NCI-H2081 (cell line): ENCODE measurements at places on chromosomes 12 and 14.
A peak's percentile ranks its signal among the peaks of the same experiment; 100 is the strongest.

- DNase-seq: no peak
Measured at GRCh38 chr14:64440494-64440893, 24.8 kb upstream of the AKAP5 start.

GRCh38 chr12:115511305-115511704 lies 766.2 kb downstream of the MED13L start:
- no peak for DNase-seq

- DNase-seq: no peak
Measured at GRCh38 chr12:14903386-14904098, 17.9 kb upstream of the MGP start.

DNA sequence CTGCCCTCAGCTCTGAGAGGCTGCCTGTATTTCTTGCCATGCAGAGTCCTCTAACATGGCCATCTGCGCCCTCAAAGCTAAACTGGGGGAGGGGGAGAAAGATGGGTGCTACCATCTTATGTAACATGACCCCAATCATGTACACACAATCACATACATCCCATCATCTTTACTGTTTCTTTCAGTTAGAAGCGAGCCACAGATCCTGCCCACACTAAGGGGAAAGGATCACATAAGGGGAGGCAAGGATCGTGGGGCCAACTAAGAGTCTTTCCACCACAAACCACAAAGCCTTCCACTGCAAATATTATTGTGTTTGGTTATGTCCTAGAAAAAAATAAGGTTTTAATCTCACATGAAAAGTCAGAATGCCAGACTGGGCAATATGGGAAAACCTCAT lies 11.8 kb upstream of the AMN1 start:
- DNase-seq: no peak

GRCh38 chr12:82698708-82699564 lies 12.2 kb downstream of the TMTC2 start:
- DNase-seq: no peak

DNA sequence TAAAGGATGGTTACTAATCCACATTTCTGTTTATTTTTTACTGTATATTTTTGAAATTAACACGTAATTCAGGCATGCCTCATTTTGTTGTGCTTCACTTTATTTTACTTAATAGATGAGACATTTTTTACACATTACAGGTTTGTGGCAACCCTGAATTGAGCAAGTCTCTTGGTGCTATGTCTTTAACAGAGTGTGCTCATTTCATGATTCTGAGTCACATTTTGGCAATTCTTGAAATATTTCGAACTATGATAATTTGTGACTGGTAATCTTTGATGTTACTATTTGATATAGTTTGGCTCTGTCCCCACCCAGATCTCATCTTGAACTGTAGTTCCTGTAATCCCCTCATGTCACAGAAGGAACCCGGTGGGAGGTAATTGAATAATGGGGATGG lies 1120.5 kb upstream of the FLRT2 start:
- no peak for DNase-seq

- DNase-seq: no peak
Measured at GRCh38 chr12:129753586-129753985, 150.2 kb downstream of the TMEM132D start.

- no peak for DNase-seq
Measured at GRCh38 chr14:87149583-87150354, 843.2 kb downstream of the GALC start.

- no peak for DNase-seq
Measured at GRCh38 chr12:9252256-9252655, 44.1 kb upstream of the PZP start.

DNA sequence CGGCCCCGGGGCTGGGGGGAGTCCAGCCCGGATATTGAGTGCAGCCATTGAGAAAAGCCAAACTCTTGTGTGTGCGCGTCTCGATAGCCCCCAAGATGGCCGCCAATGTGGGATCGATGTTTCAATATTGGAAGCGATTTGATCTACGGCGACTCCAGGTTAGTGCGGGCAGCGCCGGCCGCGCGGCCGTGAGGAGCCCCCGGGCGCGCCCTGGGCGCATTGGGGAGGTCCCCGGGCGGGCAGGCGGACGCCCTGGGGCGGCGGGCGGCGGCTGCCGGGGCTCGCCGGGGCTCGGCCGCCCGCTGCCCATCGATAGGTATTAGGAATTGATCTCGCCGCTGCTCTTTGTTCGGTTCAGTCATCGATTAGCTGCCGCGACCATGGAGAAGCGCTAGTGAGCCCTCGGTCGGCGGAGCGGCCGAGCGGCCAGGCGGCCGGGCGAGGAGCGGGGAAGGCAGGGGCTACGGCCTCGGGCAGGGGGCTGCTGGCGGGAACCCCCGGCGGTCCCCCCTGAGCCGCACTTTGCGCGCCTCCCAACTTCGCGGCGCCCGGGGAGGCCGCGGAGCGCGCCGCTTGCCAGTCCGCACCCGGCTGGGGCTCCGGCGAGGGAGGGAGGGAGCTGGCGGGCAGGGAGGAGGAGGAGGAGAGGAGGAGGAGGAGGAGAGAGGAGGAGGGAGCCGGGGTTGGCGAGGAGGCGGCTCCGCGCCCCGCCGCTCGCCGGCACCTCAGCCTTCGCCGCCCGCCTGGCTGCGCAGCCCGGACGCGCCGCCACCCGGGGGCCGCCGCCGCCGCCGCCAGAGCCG lies 113.9 kb upstream of the MYL2 start:
- no peak for DNase-seq

DNA sequence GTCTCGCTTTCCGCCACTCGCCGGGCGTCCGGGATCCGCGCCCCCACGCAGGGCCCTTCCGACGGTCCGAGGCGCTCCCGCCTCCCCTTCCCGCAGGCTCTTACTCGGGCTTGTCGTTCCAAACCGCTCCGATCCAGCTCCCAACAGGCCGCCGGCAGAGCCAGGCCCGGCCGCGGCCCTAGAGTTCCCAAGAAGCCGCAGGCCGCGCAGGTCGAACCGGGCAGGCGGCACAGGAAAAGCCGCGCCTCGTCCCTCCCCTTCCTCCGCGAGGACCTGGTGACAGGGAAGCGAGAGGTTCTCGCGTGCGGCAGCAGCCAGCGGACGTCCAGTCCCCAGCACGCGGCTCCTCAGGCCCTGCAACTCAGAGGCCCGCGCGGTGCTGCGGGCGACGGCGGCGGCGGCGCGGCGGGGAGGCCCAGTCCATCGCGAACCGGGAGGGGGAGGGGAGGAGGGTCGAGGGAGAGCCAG lies 272 bp downstream of the HECTD1 start:
- no peak for DNase-seq

GRCh38 chr12:109293106-109293505 lies 16.0 kb downstream of the FOXN4 start:
- no peak for DNase-seq

DNA sequence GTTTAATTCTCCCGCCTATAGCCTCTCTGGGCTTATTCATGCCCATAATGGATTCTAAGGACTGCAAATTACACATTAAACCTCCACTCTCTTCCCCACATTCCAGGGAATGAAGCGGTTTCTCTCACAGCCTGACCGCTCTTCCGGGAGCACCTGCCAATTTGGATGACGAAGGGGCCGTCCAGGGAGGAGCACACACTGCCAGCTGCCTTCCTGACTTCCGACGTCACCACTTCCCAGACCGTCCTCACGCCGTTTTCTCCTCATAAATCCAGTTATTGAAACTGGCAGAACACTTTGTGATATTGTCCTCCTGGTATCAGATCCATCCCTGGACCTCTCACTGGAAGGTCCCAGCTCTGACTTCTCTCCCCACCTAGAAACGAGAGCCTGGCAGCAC lies 87.6 kb downstream of the GCH1 start:
- no peak for DNase-seq

- peak; percentile 67 for DNase-seq
Measured at GRCh38 chr14:69151458-69152180, 1.3 kb downstream of the DCAF5 start.

DNA sequence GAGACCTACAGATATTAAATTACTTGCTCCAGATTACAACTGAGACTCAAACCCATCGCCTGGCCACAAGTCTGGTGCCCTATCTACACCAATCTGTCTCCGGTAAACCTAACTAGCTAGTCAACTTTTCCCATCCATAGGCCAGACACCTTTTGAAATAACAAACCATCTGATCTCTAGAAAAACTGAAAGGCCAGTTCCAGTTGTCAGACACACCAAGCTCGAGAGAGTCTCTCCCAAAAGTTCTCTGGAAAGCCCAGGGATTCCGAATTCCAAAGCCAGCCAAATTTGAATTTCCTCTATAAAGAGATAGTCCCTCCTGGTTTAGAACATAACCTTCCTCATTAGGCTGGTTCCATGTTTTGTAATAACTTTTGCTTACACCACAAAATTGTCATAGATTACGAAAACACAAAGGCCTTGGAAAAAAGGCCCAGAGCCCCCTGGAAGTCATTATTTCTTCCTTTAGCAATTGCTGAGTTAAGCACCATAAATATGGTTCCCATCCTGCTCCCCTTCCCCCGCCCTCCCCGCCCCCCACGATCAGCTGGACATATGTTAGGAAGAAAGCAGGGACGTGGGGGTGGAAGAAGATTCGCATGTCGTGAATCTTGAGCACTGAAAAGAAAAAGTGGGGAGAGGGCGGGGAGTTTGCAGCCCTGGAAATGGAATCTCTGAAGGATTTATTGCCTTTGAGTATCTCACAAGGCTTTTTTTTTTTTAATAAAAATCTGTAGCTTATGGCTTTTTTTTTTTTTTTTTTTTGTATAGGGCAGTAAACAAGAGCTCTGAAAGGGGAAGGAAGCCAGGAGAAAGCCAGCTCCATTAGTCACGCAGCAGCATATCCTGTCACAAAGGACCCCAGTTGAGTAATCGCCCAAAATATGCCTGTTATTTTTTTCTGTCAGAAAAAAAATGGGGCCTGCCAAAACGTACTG lies 110.4 kb downstream of the ZFP36L1 start:
- DNase-seq: peak; percentile 3

DNA sequence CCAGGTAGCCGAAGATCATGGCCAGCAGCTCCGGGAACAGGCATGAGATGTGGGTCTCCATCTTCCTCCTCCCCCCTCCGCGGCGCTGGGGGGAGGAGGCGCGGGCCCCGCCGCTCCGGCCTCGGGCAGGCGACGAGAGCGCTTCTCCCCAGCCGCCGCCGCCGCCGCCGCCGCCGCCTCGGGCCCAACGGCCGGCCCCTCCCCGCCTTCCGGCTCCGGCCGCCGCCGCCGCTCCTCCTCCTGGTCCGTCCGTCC lies 448 bp downstream of the FBXL14 start:
- DNase-seq: no peak

GRCh38 chr14:34714320-34715126 lies at the start of gene CFL2:
Gene CFL2, minus strand, starts transcription at chr14:34714593. Its CDS starts 53 bp downstream, at chr14:34714540.
- peak; percentile 79 for DNase-seq

GRCh38 chr14:102931580-102932285 lies 9.3 kb downstream of the AMN start:
- DNase-seq: no peak

DNA sequence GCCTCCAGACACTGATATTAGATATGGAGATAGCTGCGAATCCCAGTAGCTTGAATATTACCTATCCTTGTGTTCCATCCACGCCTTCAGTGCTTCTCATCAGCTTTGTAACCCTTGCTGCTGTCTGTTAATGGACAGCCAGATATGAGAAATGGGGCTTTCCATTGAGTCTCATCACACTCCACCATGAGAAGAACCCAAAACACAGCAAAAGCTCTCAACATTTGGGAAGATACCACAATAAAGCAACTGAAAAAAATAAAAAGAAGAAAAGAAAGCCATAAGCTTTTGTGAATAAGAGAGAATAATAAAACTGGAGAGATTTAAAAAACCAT lies 225.4 kb downstream of the GALC start:
- DNase-seq: no peak

GRCh38 chr12:6073426-6073825 lies 51.0 kb downstream of the VWF start:
- DNase-seq: no peak

DNA sequence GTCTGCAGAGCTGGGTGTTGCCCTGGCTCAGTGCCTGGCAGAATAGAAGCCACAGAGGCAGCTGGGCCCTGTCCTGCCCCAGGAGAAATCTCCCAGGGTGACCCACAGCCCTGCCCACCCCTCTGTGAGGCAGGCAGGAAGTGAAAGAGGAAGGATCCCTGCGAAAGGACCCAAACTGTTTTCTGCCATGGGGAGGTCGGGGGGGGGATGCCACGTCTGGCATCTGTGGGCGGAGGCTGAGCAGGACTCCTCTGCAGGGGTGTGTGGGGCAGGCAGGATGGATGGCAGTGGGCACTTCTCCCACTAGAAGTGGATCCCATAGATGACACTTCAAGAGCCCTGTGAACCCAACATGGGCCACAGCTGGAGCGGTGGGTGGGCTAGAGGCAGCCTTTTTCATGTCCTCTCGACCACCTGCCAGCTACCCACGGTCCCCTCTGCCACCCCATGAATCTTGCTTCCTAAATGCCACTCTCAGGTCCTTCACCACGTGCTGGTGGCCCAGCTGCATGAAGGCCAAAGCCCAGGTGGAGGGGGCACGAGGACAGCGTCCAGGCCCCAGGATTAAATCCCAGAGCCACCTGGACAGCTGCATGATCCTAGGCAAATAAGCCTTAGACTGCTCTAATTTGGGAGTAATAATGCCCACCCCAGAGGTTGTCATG lies 3.6 kb downstream of the PAPLN start:
- DNase-seq: no peak

- DNase-seq: no peak
Measured at GRCh38 chr12:74337951-74338350, 199.7 kb upstream of the ATXN7L3B start.

- DNase-seq: no peak
Measured at GRCh38 chr12:78239544-78239943, 408.9 kb downstream of the NAV3 start.

GRCh38 chr12:80636832-80637231 lies 70.6 kb upstream of the MYF6 start:
- DNase-seq: no peak

- DNase-seq: no peak
Measured at GRCh38 chr14:103128631-103129300, 5.5 kb downstream of the TNFAIP2 start.

- no peak for DNase-seq
Measured at GRCh38 chr12:49519574-49519936, 19.3 kb upstream of the KCNH3 start.

DNA sequence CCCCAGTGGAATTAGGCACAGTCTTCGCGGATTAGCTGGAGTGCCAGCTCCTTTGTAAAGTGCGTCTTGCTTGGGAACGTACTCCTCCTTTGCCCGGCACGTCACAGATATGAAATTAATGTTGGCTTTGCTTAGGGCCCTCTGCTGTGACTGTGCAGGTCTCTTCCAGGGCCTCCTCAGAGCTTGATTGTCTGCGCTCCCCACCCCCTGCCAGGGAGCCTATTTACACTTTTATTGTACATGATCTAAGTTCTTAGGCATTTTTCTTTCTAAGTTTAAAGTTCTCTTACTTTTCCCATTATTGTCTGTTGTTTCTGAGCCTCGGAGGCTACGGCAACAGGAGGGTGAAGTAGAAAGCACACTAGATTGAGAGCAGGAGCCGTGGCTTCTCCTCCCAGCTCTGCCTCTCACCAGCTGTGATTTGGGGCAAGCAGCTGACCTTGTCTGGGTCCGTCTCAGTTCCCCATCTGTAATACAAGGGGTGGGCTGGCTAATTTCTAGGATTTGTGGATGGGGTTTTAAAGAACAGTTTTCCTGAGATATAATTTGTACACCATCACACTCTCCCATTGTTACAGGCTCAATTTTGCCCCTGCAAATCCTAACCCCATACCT lies 81.8 kb downstream of the TSPAN9 start:
- DNase-seq: no peak
